Stimulated activated naive CD4-positive, alpha-beta T cell (primary cell): ENCODE measurements at places on chromosomes 1 and 21.

DNA sequence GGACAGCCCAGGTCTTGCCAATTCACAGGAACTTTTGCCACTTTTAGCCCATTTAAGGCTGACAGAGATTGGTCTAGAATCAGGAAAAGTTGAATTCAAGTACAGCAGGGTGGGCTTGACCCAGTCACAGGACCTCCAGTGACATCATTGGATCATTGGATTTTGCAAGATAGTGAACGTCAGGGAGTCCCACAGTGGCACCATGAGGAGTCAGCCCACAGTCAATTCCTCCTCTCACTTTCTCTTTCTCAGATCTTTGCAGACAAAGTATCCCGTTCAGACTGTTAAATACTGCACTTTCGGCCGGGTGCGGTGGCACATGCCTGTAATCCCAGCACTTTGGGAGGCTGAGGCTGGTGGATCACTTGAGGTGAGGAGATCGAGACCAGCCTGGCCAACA is 57.9 kb upstream of the TLR5 start:
- no peak for DNase-seq

- no peak for DNase-seq
Measured at GRCh38 chr1:201172999-201173610, 17.5 kb upstream of the IGFN1 start.

DNA sequence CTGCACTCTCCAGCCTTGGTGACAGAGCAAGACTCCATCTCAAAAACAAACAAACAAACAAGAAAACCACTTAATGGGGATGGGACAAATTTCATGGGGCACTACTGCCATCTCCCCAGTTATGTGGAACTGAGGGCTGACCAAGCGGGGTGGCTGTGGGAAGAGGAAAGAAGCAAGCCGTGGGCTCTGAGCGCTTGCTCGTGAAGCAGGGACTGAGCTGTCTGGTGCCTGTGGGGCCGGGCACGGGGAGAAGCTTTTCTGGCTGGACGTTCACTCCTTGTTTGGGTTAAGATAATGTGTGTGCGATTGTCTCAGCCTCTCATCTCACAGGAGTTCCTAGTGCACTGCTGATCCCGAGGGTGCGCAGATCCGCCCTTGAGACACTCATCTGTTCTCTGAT is 22.0 kb upstream of the KIF26B start:
- DNase-seq = no peak

DNA sequence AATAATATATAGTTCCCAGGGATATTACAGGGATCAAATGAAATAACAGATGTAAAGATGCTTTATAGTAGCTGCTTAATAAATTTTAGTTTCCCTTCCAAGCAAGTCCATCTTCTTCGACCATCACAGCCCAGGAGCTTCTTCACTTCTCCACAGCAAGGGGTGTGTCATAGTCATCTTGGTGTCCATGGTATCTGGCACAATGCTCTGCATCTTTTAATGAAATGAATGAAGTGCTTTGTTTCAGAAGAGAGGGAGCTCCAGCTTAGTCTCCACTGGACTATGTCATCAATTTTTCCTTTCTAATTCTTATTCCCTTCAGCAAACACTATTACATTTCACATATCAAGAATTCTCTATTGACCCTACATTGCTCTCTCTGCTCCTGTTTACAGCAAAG is 4.9 kb upstream of the MACF1 start:
- DNase-seq = no peak

DNA sequence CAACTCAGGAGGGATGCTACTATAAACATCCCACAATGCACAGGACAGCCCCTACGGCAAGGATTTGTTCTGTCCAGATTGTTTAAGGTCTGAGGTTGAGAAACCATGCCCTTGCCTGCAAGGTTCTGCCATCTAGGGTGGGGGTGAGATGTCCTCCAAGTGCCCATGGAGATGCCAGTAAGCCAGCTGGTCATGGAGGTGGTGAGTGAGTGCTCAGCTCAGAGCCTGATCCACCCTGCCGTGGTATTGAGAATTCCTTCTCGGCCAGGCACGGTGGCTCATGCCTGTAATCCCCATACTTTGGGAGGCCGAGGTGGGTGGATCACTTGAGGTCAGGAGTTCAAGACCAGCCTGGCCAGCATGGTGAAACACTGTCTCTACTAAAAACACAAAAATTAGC is 13.3 kb upstream of the CTRC start:
- no peak for DNase-seq

DNA sequence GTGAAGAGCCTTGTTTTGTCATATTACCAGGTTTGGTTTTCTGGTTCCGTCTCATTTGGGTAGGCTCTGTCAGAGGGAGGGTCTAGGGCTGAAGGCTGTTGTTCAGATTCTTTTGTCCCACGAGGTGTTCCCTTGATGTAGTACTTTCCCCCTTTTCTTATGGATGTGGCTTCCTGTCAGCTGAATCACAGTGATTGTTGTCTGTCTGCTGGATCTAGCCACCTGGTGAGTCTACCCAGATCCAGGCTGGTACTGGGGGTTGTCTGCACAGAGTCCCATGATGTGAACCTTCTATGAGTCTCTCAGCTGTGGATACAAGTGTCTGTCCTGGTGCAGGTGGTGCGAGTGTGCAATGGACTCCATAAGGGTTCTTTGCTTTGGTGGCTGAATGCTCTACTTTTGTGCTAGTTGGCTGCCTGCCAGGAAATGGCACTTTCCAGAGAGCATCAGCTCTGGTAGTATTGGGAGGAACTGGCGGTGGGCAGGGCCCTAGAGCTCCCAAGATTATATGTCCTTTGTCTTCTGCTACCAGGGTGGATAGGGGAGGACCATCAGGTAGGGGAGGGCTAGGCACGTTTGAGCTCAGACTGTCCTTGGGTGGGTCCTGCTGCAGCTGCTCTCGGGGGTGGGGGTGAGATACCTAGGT is 246.0 kb downstream of the RYR2 start:
- no peak for DNase-seq

DNA sequence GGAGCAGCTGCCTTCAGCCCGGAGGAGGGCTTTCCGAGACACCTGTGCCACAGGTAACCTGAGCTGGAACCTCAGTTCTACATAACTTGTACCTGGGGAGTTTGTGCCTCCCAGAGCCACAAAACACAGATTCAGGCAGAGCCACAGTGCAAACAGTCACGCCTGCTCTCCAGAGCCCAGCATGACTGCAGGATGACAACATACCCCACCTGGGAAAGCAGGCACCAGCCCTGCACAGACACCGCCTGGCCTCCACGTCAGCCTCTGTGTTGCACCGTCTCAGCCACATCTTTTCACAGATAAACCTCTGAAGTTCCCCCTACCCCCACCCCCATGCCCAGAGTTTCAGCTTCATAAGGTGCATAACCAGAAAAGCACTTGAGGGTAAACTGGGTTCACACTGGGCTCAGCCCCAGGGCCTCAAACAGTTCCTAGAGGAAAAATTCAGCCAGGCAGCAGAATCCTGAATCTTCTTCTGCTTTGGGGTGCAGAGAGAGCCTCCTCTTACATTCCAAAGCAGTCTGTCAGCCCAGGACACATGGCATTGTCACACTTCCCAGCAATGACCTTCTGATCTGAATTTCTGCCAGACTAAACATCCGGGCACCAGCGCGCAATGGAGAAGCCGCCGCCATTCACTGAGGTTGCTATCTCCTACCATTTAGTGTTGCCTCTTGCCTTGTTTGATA is 229.5 kb downstream of the TOMM20 start:
- no peak for DNase-seq

GRCh38 chr1:110258734-110259133 is 48.6 kb downstream of the KCNC4 start:
- no peak for DNase-seq

GRCh38 chr1:232440325-232441035 is 189.5 kb downstream of the SIPA1L2 start:
- DNase-seq = no peak

DNA sequence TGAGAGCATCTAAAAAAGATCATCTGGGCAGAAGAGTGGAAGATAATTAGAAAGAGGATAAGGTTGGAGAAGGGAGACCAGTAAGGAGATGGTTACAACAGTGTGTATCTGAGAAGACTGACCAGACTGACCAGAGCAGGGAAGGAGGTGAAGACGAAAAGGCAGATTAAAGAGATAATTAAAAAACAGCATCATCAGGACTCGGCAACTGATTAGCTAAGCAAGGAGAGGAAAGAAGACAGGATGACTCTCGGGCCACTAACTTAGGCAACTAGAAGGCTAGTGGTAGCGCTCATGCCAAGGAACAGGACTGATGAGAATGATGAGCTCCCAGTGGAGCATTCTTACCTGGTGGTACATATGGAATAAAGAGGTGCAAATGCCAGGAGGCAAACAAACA is 3.9 kb downstream of the RBM34 start:
- no peak for DNase-seq

GRCh38 chr1:55071477-55071876 is 32.1 kb downstream of the PCSK9 start:
- no peak for DNase-seq

DNA sequence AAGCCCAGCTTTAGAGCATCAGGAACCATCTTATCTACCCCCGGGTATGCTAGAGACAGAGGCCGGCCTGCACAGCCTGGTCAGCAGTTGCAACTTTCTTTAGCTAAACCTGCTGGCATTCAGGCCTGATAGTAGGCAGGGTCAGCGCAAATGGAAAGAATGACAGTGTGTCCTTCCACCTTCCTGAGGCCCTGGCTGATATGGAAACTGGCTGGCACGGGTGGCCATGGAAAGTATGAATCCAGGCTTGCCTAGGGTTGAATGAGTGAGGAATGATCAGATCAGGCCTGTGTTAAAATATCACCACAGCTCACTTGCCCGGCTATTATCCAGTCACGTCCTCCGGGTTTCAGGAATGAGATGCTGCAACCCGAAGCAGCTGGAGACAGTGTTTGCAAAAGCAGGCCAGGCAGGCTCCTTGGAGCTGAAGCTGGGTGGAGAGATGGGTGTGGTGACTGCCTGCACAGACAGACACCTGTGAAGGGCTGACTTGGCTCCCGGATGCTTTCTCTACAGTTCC is 34.7 kb downstream of the RCAN1 start:
- no peak for DNase-seq

DNA sequence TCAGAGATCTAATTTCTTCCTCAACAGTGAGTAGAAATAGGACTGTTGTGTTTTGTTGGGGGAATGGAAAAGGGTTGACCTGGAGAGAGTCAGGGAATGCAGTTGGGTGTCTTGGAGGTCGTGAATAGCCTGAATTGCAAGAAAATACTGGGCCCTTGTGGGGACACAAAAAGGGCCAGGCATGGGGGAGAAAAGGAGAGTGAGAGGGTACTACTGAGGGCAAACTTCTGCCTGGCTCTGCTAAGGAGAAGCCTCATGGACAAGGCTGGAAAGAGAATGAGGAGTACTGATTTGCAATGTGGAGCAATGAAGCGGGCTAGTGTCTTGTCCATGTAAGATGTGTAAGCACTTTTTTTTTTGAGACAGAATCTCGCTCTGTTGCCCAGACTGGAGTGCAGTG is 96.2 kb upstream of the IRF2BP2 start:
- DNase-seq = no peak

DNA sequence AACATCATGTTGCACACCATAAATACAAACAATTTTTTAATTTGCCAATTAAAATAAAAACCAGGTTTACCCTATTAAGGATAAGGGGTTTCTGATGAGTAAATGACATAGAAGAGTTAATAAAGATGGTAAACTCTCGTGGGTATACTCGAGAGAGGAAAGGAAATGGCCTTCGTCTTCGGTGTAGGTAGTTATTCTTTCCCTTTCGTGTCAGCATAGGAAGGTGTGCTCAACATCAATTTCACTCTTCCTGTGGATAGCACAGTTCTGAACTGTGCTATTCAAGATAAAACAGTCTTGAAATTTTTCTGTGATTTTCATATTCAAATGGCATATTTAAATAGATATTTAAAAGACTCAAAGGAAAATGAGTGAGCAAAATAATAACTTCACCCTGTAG is 98.2 kb downstream of the RGL1 start:
- DNase-seq = no peak

- no peak for DNase-seq
Measured at GRCh38 chr1:228364068-228364705, 42.4 kb downstream of the TRIM11 start.

DNA sequence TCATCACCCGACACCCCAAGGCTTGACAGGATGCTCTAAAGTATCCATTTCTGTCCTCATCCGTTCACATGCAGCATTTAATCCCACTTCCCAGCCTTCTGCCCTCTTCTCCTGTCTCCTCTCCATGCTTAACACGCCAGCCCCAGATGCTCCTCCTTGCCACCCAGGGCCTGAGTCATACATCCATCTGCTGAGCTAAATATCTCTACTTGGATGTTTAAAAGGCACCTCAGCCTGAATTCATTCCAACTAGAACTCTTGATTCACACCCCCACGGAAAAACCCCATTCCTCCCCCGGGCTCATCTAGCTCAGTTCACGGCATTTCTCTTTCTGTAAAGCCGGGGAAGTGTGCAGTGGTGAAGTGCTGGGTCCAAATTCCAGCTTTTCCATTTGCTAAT is 27.7 kb downstream of the TEX35 start:
- no peak for DNase-seq

DNA sequence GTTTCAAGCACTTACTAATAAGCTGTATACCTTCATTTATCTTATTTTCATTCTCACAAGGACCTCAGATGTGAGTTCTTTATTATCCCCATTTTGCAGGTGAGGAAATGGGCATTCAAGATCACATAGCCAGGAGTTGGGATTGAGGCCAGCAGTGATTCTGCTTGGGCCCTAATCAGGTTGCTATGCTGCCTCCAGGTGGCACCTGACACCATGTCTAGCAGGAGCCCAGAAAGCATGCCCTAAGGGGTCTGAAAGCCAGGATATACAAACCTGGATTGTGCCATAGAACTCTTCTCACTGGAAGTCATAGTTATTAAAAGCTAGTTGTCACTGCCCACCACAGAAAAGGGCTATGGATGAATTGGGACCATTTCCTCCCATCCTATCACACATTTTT is 61.1 kb downstream of the FYB2 start:
- DNase-seq = no peak

DNA sequence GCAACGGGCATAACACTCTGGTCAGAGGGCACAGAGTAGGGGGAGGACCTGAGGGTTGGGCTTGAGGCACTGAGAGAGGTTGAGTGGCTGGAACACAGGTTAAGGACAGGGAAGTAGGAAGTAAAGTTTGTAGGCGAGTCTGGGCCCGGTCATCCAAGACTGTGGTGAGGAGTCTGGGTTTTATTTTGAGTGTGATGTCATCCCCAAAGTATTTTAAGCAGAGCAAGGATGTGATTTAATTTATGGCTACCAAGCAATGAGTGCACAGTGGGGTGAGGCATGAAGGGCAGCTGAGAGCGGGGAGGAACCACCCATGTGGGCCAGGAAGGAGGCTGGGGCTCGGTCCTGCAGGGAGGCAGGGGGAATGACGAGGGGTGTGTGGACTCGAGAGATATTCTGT is 11.2 kb upstream of the VWA5B1 start:
- DNase-seq = no peak
